ENCODE measurements at places on chromosomes 13 and 19.

DNA sequence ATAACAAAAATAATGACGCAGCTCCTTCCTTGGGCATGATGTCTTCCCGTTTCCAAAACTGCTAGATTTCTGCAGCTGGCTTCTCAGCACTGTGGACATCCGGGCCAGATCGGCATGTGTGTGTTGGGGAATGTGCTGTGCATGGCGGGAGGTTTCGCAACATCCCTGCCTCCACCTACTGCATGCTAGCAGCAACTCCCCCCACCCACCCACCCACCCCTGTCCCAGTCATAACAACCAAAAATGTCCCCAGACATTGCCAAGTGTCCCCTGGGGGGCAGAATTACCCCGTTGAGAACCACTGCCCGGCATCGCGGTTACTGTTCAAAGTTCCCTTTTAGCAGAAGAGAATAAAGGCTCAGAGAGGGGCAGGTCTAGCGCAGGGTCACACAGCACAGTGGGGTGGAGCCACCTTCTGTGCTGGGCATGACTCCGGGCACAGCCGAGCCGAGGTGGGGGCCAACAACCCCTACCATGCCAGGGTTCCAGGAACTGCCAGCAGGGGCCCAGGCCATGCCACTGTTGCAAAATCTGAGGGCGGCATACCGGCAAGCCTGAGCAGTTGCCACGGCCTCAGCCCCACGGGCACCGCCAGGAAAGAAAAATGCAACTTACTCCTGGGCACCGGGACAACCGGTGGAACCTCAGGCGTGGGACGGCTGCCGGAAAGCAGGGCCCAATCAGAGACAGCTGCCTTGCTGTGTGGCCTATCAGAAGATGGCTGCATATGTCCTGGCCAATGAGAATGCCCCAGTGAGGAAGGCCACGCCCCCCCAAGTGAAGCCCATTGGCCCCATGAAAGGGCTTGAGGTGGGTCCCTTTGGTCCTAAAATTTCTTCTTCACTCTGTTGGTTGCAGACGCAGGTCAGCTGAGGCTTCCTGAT, 22.5 kb upstream of the NFIC start:
- peak; percentile 8 for DNase-seq

DNA sequence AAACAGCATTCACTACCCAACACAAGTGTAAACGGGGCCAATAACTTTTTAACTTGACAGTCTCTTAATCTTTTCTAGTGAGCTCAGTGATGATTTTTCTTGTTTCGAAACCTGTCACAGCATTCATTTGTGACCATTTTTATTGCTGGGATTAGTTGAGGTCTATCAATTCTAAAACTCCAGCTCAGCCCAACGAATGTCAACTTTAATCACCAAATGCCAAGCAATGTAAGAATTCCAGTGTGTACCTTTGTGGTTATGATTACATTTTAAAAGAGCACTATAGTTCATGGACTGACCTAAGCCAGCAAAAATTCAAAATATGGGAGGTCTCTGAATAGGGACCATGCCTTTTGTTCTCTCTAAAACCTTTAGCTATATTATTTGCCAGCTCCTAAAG, 694.3 kb upstream of the SGCG start:
- no peak for DNase-seq

- DNase-seq, result no peak
Observed at GRCh38 chr19:42155796-42156195, 23.6 kb upstream of the POU2F2 start.

DNA sequence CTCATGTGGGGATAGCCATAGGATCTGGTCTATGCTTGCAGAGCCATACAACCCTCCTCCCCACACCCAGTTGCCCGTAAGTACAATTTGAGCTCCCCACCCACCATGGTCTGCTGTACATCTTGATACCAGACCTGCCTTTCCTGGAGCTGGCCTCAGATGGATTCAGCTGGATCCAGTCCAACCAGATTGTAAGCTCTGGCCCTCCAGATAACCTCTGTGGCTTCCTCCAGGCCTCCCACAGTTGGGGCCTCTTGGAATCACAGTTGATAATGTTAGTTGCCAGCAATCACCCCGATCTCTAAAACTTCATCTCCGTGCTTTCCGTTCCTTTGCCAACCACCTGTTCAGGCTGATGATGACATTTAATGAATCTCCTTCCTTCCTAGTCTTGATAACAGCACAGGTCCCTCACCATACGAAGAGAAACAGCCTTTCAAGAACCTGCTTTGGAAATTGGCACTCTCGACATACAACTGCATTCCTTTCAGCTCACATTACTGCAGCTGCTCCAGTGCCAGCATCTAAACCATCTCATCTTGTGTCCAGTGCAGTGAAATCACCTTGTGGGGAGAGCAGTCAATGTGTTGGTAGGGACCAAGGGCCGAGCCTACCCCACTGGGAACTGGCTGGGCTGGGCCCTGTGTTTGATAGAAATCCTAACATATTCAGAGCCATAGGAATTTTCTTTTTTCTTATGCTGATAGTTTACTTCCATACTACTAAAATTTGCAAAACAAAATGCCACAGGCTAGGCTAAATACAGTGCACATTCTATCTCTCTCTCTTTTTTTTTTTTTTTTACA, 15.1 kb upstream of the FOXO1 start:
- no peak for DNase-seq

DNA sequence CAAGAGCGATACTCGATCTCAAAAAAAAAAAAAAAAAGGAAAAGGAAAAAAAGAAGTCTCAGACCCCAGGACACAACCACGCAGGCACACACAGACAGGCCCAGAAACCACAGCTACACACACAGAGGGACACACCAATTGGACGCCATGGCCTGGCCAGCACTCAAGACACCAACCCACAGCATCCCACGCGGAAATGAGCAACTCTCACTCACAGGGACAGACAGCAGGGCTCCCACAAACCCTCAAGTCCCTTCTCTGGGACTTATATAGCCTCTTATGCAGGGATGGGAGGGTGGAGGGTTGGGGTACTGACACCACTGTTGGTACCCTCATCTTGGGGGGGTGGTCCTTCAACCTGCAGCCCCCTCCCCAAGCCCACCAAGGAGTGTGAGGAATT, 5.9 kb downstream of the NOTCH3 start:
- no peak for DNase-seq

DNA sequence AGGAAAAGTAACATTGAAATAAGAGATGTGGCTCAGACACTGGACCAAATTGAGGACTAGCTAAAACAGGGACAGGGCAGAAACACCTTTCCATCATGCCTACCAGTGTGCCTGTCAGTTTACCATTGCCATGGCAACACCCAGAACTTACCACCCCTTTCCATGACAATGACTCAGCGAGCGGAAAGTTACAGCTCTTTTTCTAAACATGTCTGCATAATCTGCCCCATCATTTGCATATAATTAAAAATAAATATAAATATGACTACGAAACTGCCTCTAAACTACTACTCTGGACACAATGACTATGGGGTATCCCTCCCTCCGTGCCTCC, 96.0 kb downstream of the UBL3 start:
- DNase-seq, result no peak

DNA sequence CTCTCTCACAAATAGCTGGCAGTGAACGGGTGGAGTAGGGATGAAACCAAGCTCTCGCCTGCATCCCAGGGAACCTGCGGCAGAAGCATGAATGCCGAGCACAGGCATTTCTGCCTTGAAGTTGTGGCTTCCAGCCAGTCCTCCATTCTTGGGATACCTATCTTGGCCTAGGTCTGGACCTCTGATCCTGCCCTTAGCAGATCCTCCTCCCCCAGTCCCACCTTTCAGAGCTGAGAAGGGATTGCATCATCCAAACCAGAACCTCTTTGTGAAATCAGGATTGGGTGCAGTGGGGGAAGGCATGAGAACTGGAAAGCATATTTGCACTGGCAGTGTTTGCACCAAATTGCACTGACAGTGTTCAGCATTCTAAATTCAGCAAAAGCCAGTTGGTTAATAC, 5.8 kb downstream of the ZNF780A start:
- DNase-seq, result no peak

GRCh38 chr13:110397436-110398115, 90.5 kb downstream of the COL4A2 start:
- DNase-seq, result no peak

DNA sequence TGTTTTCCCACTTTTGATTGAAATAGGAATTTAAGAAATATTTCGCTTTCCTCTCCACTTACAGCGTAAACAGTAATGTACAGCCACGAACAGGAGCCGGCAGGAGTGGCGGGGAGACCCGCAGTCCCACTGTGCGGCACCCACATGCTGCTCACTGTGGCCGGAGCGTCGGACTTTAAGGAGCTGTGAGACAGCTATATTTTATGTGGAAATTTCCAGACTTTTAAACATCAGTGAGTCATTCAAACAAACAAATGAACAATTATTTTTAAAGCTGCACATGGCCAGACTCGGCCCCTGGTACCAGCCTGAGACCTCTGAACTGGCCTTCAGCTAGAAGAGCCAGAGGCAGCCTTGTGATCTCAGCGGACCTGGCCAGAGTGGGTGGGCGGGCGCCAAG, 52.5 kb downstream of the CRYL1 start:
- no peak for DNase-seq

DNA sequence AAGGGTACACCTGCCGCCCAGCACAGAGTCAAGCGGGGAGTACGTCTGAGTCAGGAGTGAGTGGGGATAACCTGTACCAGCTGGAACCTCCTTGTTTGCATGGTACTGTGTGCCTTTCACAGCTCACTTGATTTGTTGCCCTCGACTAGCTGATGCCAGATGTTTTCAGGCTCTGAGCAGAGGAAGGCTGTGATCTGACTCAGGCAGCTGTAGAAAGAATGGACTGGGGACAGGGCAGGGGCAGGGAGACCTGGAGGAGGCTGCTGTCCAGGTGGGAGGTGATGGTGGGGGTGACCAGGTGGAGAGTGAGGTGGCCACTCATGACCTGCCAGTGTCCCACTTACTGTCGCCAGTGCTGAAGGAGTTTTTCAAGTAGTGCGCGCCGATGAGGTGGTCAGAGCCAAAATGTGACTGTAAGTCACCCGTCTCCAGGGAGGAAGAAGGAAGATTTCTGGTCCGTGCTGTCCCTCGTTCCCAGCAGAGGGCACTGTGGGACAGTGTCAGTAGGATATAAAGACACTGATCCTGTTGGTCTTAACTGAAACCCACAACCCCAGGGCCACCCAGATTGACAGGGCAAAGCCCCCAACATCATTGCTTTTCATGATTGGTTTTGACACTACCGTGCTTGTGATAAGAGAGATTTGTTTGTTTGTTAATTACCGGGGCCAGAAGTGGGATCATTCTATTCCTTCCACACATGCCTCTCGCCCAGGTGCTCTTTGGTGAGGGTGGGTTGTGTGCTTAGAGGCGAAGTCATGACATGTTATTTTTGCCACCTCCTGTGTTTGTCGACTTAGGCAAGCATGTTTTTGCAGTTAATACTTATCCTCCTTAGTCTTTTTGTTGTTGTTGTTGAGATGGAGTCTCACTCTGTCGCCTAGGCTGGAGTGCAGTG, 128.4 kb downstream of the DPF1 start:
- peak; percentile 71 for DNase-seq

- DNase-seq, result no peak
Observed at GRCh38 chr19:23394511-23394910, 760 bp downstream of the ZNF91 start.
